Lung (tissue), 17 donors: ENCODE measurements at places on chromosomes 2 and 18. TPM values are rescaled to one million over a fixed set of nuclear protein-coding genes. Genes with fewer than 3 reads are reported as not detected.

The TBR1 gene
- polyA plus RNA-seq = 0.01 TPM

The SLC9A4 gene
- polyA plus RNA-seq = not detected

The PLGLB2 gene
- 0.62 TPM for polyA plus RNA-seq

The ADD2 gene
- polyA plus RNA-seq = 0.53 TPM

The ALPI gene
- not detected for polyA plus RNA-seq

The AOX1 gene
- polyA plus RNA-seq = 11.1 TPM

The KCNIP3 gene
- 1.8 TPM for polyA plus RNA-seq

The CDH19 gene
- polyA plus RNA-seq = 0.13 TPM

The GPBAR1 gene
- 1.0 TPM for polyA plus RNA-seq

The PTGR3 gene
- 10.1 TPM for polyA plus RNA-seq

The HRH4 gene
- polyA plus RNA-seq = 0.19 TPM

The PPIL3 gene
- 33.0 TPM for polyA plus RNA-seq

The SIX2 gene
- polyA plus RNA-seq = 0.83 TPM

The MPP4 gene
- polyA plus RNA-seq = 0.08 TPM

The POTEI gene
- 0.02 TPM for polyA plus RNA-seq

The TMEM237 gene
- 7.0 TPM for polyA plus RNA-seq

The PPP1R1C gene
- polyA plus RNA-seq = 6.3 TPM

The CAPG gene
- 387 TPM for polyA plus RNA-seq

The C1QL2 gene
- polyA plus RNA-seq = 0.03 TPM

The REG3G gene
- polyA plus RNA-seq = not detected

The DSC1 gene
- not detected for polyA plus RNA-seq

The INHA gene
- 0.47 TPM for polyA plus RNA-seq

The CCDC141 gene
- 2.1 TPM for polyA plus RNA-seq

The OTOS gene
- polyA plus RNA-seq = not detected

The CDH20 gene
- 0.02 TPM for polyA plus RNA-seq

The CPS1 gene
- 0.35 TPM for polyA plus RNA-seq

The CDCA7 gene
- polyA plus RNA-seq = 1.3 TPM

The TEX44 gene
- polyA plus RNA-seq = not detected

The MOB4 gene
- polyA plus RNA-seq = 28.2 TPM

The EIF2B4 gene
- polyA plus RNA-seq = 37.3 TPM

The EVX2 gene
- polyA plus RNA-seq = not detected

The GLI2 gene
- 1.1 TPM for polyA plus RNA-seq

The TWSG1 gene
- 11.8 TPM for polyA plus RNA-seq

The DCDC2C gene
- not detected for polyA plus RNA-seq

The ADCYAP1 gene
- polyA plus RNA-seq = 0.05 TPM

The ALMS1 gene
- polyA plus RNA-seq = 7.2 TPM

The AFG3L2 gene
- polyA plus RNA-seq = 16.4 TPM

The SRD5A2 gene
- 1.8 TPM for polyA plus RNA-seq

The SERPINB13 gene
- 1.4 TPM for polyA plus RNA-seq

The DYSF gene
- polyA plus RNA-seq = 56.2 TPM

The TXNDC2 gene
- polyA plus RNA-seq = 0.19 TPM

The PLEKHB2 gene
- polyA plus RNA-seq = 84.7 TPM

The GPR75 gene
- polyA plus RNA-seq = 0.72 TPM

The CAPN10 gene
- 38.7 TPM for polyA plus RNA-seq

The CNOT11 gene
- 23.7 TPM for polyA plus RNA-seq

The ZNF516 gene
- 8.4 TPM for polyA plus RNA-seq

The ANKRD30BL gene
- polyA plus RNA-seq = not detected

The CYS1 gene
- 1.0 TPM for polyA plus RNA-seq

The CFAP221 gene
- 16.2 TPM for polyA plus RNA-seq

The GMCL1 gene
- 6.8 TPM for polyA plus RNA-seq

The SERPINB11 gene
- 0.52 TPM for polyA plus RNA-seq

The PTRHD1 gene
- 22.3 TPM for polyA plus RNA-seq

The SCN7A gene
- polyA plus RNA-seq = 7.5 TPM

The LYG1 gene
- 1.2 TPM for polyA plus RNA-seq
